Fibroblast of pulmonary artery (primary cell): ENCODE measurements at places on chromosomes 1 and 21.

DNA sequence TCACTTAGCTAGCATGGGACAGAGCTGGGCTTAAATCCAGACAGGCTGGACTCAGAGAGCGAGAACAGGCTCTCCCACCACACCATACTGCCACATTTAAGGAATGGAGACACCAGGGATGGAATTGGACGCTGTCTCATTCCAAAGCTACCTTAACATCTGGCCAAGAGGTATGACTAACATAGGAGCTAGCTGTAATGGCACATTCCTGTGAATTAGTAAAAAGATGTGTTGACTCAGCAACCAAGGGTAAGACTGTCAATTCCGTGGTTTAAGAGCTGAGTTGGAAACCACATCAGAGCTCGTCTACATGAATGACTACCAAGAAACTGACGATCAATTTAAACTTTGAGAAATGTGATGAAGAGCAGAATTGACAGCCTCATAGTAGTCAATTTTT, 8.3 kb upstream of the TNFRSF9 start:
- peak; percentile 60 for DNase-seq

- no peak for DNase-seq
These were observed 94.5 kb upstream of the TSPAN2 start for GRCh38 chr1:115183721-115184259.

DNA sequence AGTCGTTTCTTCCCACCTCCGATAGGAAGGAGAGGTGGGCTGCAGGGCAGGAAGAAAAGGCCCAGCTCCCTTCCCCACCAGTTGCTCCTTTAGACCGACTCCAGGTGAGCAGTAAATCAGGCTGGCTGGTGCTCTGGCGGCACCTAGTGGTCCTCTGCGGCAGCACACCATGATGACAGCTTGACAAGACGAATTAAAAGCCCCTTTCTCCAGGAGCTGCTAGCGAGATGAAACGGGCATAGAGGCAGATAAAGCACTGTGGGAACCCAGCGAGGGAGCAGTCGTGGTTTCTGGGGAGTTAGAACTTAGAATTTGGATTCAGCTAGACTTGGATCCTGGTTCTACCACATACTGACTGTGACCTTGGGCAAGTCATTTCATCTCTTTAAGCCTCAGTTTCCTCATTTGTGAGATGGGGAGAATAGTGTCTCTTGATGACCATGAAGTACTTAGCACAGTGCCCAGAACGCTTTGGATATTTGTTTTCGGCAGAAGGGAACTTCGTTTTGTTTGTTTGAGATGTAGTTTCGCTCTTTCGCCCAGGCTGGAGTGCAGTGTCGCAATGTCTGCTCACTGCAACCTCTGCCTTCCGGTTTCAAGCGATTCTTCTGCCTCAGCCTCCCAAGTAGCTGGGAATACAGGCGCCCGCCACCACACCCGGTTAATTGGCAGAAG, 21.8 kb upstream of the COL9A2 start:
- DNase-seq = peak; percentile 87

DNA sequence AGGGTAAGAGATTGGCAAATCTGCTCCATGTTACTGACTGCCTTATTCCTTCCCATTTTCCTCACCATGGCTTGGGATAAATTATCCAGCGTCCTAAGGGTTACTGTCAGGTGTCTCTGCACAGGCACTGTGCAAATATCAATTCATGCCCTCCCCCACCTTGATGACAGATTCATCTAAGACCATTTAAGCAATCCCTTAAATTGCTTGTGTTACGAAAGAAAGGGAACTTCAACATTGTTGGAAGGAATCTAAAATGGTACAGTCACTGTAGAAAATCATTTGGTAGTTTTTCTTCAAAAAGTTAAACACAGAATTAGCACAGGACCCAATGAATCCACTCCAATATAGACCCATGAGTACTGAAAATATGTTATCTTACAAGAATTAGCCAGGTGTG, 17.6 kb upstream of the MTARC2 start:
- DNase-seq = no peak

DNA sequence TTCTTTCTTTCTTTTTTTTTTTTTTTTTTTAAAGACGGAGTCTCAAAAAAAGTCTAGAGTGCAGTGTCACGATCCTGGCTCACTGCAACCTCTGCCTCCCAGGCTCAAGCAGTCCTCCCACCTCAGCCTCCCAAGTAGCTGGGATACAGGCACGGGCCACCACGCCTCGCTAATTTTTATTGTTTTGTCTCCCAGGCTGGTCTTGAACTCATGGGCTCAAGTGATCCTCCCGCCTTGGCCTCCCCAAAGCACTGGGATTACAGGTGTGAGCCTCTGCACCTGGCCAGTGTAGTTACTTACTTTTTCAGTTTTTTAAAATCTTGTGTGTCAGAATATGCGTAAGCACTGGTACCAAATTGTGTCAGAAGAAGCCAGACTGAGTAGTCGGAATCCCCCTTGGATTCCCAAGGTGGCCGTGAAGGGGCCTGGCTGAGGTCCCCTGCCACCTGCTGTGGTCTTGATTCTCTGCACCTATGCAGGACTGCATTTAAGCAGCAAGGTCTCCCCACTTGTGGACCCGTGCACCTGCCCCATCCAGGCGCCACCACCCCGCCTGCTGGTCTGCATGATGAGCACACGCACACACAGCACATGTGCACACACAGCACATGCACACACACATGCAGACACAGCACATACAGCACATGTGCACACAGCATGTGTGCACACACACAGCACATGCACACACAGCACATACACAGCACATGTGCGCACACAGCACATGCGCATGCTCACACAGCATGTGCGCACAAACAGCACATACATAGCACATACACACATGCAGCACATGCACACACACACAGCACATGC, 47.5 kb downstream of the PCNT start:
- no peak for DNase-seq

DNA sequence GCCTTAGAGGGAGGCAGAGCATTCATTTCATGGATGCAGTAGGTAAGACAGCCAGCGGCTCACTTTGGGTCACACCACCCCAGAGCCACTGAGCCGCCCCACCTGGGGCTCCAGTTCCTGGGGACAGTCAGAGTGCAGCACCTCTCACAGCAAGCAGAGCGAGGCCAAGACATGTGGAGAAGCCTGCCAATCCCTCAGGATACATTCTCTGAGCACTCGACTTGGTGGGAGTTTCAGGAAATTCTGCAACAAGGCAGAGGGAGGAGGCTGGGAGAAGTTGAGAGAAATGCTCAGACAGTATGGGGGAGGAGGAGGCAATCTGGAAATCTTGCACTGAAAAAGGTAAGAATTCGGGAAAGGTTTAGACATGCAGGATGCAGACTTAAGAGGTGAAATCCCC, 60.8 kb upstream of the WLS start:
- DNase-seq = peak; percentile 62

- no peak for DNase-seq
These were observed 21.9 kb upstream of the LSM10 start for GRCh38 chr1:36419569-36419968.

DNA sequence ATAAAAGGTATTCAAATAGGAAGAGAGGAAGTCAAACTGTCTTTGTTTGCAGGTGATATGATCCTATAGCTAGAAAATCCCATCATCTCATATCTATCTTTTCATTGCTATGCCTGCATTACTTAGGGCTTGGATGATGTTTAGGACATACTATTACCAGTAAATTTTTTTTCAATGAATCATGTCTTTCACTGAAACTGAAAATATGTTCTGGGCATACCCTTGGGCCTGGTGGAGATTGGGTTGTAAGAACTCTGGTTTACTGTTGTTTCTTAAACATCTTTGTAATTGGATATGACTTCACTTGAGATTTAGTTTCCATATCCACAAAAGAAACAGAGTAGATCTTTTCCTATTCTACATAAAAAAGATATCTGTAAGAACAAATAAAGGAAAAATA, 502.2 kb upstream of the PRMT6 start:
- DNase-seq = no peak

DNA sequence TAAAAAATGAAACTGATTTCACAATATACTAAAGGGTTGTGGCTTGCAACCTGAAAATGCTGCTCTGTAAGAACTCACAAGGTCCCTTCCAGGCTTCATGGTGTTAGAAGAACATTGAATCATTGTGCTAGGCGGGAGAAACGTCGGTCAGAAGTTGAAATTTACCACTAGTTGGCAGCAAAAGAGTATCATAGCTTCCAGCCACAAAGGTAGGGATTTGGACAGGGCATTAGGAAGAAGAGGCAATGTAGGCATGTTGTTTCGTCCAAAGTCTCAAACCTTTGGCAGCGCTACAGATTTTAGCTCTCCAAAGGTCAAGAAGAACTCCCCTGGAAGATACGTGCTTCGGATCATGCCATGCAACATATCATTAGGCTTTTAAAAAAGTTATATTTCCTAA, 62.5 kb upstream of the ZP4 start:
- no peak for DNase-seq

- peak; percentile 40 for DNase-seq
These were observed 90.8 kb upstream of the CCDC190 start for GRCh38 chr1:162951553-162952315.

DNA sequence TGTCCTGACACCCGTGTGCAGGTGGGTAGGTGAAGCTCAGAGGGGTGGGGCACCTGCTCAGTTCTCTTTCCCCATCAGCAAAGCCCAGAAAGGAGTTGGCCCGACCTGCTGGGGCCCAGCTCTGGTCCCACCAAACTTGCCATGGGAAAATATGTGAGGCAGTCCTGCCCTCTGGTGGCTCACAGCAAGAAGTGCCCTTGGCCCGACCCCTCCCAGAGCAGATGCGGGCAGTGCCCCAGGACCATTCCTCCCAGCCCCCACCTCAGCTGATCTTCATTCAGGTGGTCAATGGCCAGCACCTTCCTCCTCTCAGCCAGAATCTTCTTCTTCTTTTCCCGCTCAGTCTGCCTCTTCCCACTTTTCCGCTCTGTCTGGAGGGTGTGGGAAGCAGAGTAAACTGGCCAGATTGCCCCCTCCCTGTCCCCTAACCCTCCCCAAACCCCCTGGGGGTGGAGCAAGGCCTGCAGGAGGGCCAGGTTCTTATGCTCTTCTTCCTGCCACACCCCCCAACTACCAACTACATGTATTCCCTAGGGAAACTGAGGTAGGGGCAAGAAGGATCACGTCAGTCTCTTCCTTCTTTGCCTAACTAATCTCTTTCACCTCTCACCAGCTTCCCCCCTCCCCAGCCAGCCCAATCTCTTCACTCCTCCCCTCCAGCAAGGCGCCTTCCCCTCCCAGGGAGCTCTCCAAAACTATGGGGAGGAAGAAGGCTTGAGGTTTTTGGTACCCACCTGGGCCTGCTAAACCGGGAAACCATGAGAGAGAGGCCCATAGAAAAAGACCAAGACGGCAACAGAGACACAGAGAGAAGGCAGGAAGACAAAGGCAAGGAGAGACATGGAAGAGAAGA, 15.6 kb downstream of the TNNT2 start:
- peak; percentile 46 for DNase-seq

DNA sequence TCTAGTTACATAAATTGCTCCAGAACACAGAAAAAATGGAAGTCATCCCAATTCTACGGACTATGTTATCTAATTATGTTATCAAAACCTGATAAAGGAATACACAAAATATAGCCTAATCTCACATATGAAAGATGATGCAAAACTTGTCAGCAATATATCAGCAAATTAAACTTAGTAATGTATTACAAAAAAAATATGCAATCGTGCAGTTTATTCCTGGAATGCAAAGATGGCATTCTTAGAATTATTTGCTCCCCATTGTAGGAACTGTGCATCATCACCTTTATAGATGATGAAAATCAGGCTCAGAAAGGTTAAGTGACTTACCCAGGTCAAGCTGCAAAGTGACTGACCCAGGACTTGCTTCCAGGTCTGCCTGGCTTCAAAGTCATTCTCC, 7.8 kb downstream of the FOXE3 start:
- DNase-seq = no peak

DNA sequence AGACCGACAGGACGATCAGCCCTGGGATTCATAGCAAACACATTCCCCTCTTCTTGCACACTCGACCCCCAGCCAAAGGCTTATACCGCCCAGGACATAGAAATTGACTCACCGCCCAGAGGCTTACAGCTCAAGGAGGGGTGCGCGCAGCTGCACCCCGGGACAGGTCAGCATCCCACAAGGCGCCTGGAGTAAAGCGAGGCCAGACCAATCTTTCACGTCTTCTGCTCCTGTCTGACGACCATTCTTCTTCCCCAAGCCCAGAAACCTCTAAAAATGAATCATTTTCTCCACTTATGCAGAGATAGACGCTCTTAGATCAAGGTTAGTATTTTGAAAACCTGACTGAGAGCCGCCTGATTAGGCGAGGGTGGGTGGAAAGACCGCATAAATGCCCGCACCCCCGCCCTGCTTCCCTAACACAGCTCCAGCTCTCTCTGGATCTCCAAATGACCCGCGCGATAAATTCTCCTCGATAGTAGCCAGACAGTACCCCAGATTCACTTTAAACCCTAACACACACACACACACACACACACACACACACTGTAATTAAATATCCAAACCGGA, 1.9 kb upstream of the LHX8 start:
- no peak for DNase-seq
